ENCODE measurements at places on chromosomes 7 and 10. TPM values are rescaled to one million over a fixed set of nuclear protein-coding genes. Genes with fewer than 3 reads are reported as not detected.

GRCh38 chr10:43199088-43199683 lies 60.9 kb downstream of the CSGALNACT2 start:
- peaks cover 30% of the 10 kb centered on the region for H3K36me3 ChIP-seq
- H3K27ac ChIP-seq: no peak overlapping the region
- no peak overlapping the region for H3K4me3 ChIP-seq

- H3K4me3 ChIP-seq: no peak overlapping the region
- no peaks in the 10 kb centered on the region for H3K27me3 ChIP-seq
- no peak for DNase-seq
- no peaks in the 10 kb centered on the region for H3K4me1 ChIP-seq
- H3K36me3 ChIP-seq: peaks cover 6% of the 10 kb centered on the region
- no peak overlapping the region for H3K27ac ChIP-seq
Observed at GRCh38 chr7:91988213-91988612, 47.6 kb downstream of the AKAP9 start.

- H3K27me3 ChIP-seq: peaks cover 17% of the 10 kb centered on the region
- H3K4me1 ChIP-seq: peaks cover 4% of the 10 kb centered on the region
- no peaks in the 10 kb centered on the region for H3K36me3 ChIP-seq
- H3K27ac ChIP-seq: no peak overlapping the region
- H3K4me3 ChIP-seq: no peak overlapping the region
Observed at GRCh38 chr7:121337398-121337797, 8.6 kb downstream of the WNT16 start.

DNA sequence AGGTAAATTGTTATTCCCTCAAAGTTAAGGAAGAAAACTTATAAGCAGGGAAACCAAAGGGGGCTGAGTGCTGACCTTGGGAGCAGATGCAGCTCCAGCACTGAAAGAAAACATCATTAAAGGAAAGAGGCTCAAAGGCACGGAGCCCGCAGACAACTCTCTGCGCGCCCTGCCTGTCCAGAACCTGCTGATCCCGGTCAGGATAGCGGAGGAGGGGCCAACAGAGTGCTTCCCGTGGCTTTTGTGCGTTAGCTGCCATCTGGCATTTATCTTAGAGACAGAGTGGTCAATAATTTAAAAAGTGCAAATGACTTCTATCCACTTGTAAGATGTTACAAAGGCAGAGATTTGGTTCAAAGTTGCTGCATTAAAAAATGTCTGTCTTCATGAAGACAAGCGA lies 162.1 kb downstream of the FANK1 start:
- no peak for DNase-seq
- H3K36me3 ChIP-seq: no peaks in the 10 kb centered on the region
- H3K27me3 ChIP-seq: no peaks in the 10 kb centered on the region
- no peak overlapping the region for H3K27ac ChIP-seq
- no peaks in the 10 kb centered on the region for H3K4me1 ChIP-seq

The NPC1L1 gene
- total RNA-seq: 0.16 TPM

The AGMO gene
- not detected for total RNA-seq

DNA sequence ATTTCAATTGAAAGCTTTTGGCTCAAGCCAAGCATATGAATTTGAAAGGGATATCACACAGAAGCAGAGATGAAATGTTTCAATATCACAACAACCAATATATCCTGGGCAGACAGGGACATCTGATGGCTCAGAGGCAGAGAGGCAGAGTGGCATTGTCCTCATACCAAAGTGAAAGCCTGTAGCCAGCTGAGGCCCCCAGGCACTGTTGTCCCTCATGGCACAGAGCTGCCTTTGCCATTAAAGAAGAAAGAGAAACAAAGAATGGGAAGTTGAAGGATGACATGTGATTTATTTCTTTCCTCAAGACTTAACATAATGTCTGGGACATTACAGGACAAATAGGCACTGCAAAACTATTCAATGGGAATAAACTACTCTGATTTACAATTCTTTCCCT lies 504.3 kb upstream of the PCDH15 start:
- no peak for DNase-seq
- no peak overlapping the region for H3K4me3 ChIP-seq
- no peaks in the 10 kb centered on the region for H3K36me3 ChIP-seq
- no peaks in the 10 kb centered on the region for H3K27me3 ChIP-seq
